ENCODE measurements at places on chromosomes 6 and 20.
A peak's percentile ranks its signal among the peaks of the same experiment; 100 is the strongest.

DNA sequence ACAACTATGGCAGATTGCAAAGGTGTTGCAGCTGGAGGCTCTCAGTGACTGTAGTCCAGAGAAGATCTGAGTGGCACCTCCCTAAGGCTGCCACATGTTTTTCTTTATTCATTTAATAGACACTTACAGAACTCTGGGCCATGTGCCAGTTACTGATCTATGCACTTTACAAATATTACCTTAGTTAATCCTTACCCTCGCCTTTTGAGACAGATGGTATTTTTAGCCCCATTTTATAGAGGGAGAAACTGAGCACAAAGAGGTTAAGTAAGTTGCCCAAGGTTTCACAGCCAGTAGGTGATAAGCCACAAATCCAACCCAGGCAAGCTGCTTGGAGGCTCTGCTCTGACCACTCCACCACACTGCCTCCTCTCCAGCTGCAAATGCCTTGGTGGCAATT is 6.5 kb upstream of the SCRT2 start:
- H3K4me3 ChIP-seq: no peak overlapping the region
- no peaks in the 10 kb centered on the region for H3K4me1 ChIP-seq
- no peaks in the 10 kb centered on the region for H3K36me3 ChIP-seq
- no peak for DNase-seq

DNA sequence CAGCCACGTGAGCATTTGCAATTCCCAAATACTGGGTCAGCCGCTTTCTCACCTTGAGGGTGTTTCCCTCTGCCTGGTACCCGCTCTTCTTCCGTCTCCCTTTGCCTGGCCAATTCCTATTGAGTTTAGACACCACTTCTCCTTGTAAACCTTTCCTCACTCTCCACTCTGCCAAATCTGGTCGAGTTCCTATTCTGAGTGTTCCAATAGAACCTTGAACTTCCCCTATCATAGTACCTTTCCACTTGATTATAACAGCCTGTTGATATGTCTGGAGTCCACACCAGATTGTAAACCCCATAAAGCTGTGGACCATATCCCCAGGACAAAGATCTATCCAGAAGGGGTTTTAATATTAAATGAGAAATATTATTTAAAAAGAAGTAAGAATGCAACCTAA is 36.0 kb upstream of the EDN1 start:
- no peaks in the 10 kb centered on the region for H3K36me3 ChIP-seq
- H3K27ac ChIP-seq: no peak overlapping the region
- peaks cover 13% of the 10 kb centered on the region for H3K27me3 ChIP-seq
- H3K4me1 ChIP-seq: no peaks in the 10 kb centered on the region
- no peak for DNase-seq
- H3K4me3 ChIP-seq: no peak overlapping the region

GRCh38 chr20:9276966-9277468 is 208.1 kb downstream of the PLCB4 start:
- H3K4me3 ChIP-seq: no peak overlapping the region
- no peaks in the 10 kb centered on the region for H3K36me3 ChIP-seq

DNA sequence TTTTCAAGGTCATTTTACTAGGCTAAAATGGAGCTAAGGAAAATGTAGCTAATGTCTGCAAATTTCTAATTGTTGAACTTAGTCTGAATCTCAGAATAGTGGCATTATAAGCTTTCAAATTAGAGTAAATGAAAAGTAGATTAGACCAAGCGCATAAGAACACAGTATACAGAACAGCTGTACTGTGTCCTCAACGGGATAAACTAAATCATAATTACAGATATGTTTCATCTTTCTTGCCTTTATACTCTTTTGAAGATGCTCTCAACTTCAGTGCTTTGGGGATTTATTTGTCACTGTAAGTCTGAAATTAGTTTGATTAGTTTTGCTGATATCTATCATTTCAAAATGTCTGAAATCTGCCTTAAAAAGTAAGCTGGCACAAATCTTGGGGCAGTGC is 305.4 kb downstream of the LAMA2 start:
- H3K4me1 ChIP-seq: no peaks in the 10 kb centered on the region
- H3K27me3 ChIP-seq: no peaks in the 10 kb centered on the region
- no peak for DNase-seq
- H3K27ac ChIP-seq: no peak overlapping the region
- no peaks in the 10 kb centered on the region for H3K36me3 ChIP-seq
- H3K4me3 ChIP-seq: no peak overlapping the region

- no peaks in the 10 kb centered on the region for H3K4me1 ChIP-seq
- no peak overlapping the region for H3K4me3 ChIP-seq
- no peak for DNase-seq
- H3K27me3 ChIP-seq: peaks cover 15% of the 10 kb centered on the region
Observed at GRCh38 chr6:11054722-11055121, 10.6 kb upstream of the ELOVL2 start.

DNA sequence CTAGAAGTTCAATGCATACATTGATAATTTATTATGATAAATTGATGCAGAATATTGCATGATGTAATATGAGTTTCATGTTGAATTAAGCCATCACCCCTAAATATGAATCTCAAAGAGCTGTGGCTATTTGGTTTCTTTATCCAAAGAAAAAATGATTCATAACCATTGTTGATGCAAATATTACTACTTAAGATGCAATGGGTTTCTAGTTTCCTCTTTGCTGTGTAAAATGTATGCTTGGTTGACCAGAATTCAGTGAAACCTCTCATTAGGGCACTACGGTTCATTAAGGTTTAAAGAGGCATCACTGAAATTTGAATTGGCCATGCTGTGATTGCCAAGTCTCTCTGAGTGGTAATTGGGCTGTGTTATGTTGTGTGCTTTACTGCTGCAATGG is 492.5 kb upstream of the FLRT3 start:
- no peaks in the 10 kb centered on the region for H3K4me1 ChIP-seq
- no peak for DNase-seq
- no peaks in the 10 kb centered on the region for H3K27me3 ChIP-seq
- no peaks in the 10 kb centered on the region for H3K36me3 ChIP-seq

- H3K4me3 ChIP-seq: no peak overlapping the region
- DNase-seq: no peak
- peaks cover 9% of the 10 kb centered on the region for H3K27me3 ChIP-seq
- H3K27ac ChIP-seq: no peak overlapping the region
- H3K4me1 ChIP-seq: no peaks in the 10 kb centered on the region
Observed at GRCh38 chr20:48416002-48416401, 411.8 kb downstream of the PREX1 start.

- H3K4me1 ChIP-seq: no peaks in the 10 kb centered on the region
- H3K27me3 ChIP-seq: no peaks in the 10 kb centered on the region
- H3K27ac ChIP-seq: no peak overlapping the region
Observed at GRCh38 chr6:96065213-96065612, 49.4 kb downstream of the FUT9 start.

DNA sequence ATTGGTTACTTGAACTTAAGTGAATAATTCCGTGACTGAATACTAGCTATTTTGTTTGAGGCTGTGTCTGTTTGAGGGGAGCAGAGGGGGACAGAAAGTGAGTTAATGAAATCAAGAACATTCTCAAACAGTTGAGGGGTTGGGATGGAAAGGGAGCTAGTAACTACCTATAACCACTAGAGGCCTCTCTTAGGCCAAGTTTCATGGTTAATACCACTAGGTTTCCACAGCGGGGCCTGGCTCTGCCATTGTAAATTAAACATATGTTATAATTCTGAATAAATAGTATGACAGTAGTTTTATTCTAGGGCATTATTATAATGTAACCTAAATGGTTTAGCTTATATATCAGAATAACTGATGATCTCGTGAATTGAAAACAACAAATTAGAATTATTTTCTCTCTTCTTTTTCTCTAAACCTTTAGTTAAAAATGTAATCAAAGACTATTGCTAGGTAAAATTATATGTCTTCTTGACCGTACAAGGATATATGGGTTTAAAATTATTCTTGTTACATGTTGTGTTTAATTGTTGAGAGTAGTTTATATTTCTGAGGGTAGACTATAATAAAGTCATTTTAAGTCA is 108.1 kb downstream of the BCKDHB start:
- DNase-seq: peak; percentile 23
- H3K27ac ChIP-seq: no peak overlapping the region
- H3K4me1 ChIP-seq: peaks cover 7% of the 10 kb centered on the region
- H3K27me3 ChIP-seq: no peaks in the 10 kb centered on the region
- no peak overlapping the region for H3K4me3 ChIP-seq

DNA sequence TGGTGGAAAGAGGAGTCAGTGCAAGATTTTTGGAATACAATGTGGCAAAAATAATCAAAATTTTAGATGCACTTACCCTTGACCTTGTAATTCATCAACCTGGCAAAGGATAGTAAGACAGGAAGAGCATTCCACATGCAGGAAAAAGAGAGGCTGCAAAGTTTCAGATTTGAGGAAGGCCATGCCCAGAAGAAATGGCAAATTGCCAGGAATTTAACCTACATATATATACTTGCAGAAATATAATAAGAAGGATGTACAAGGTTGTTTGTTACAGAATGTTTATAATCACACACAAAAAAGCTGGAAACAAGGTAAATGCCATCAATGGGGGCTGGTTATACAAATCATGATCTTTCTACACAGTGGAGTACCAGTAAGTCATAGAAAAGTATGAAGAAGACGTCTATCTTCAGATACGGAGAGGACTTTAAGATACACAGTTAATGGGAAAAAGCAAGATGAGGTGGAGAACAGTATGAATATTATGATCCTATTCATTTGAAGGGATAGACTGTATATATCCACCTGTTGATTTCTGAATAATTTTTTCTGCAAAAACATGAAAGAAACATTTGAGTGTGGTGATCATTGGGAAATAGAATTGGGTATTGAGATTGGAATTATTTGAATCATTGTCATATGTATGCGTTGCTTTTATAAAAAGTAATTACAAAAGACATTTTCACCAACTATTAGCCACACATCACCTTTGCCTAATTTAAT is 253.8 kb downstream of the TBC1D7 start:
- peaks cover 11% of the 10 kb centered on the region for H3K27me3 ChIP-seq
- no peak overlapping the region for H3K4me3 ChIP-seq
- no peaks in the 10 kb centered on the region for H3K36me3 ChIP-seq
- H3K4me1 ChIP-seq: no peaks in the 10 kb centered on the region
- no peak overlapping the region for H3K27ac ChIP-seq
